ENCODE measurements at places on chromosomes 13 and 19.

- H3K36me3 ChIP-seq = no peaks in the 10 kb centered on the region
- H3K27me3 ChIP-seq = no peaks in the 10 kb centered on the region
- DNase-seq = no peak
- no peak overlapping the region for H3K4me3 ChIP-seq
- no peak overlapping the region for H3K27ac ChIP-seq
Measured at GRCh38 chr13:66899955-66900354, 330.2 kb downstream of the PCDH9 start.

- H3K36me3 ChIP-seq = no peaks in the 10 kb centered on the region
- peaks cover 7% of the 10 kb centered on the region for H3K27me3 ChIP-seq
- no peak for DNase-seq
- no peaks in the 10 kb centered on the region for H3K4me1 ChIP-seq
- H3K27ac ChIP-seq = no peak overlapping the region
- no peak overlapping the region for H3K4me3 ChIP-seq
Measured at GRCh38 chr13:50189450-50189849, 174.2 kb downstream of the KCNRG start.

- peaks cover 13% of the 10 kb centered on the region for H3K4me1 ChIP-seq
- H3K36me3 ChIP-seq = peaks cover 37% of the 10 kb centered on the region
- no peaks in the 10 kb centered on the region for H3K27me3 ChIP-seq
- no peak for DNase-seq
- no peak overlapping the region for H3K27ac ChIP-seq
Measured at GRCh38 chr19:38702278-38702677, 42.0 kb downstream of the CAPN12 start.

GRCh38 chr13:96130818-96131340 is 41.0 kb downstream of the HS6ST3 start:
- no peaks in the 10 kb centered on the region for H3K4me1 ChIP-seq
- no peak overlapping the region for H3K27ac ChIP-seq
- H3K4me3 ChIP-seq = no peak overlapping the region

- H3K4me3 ChIP-seq = no peak overlapping the region
- H3K36me3 ChIP-seq = peaks cover 13% of the 10 kb centered on the region
- H3K27me3 ChIP-seq = no peaks in the 10 kb centered on the region
- H3K27ac ChIP-seq = no peak overlapping the region
- no peak for DNase-seq
Measured at GRCh38 chr13:114032126-114032799, 58.4 kb upstream of the C13orf46 start.

DNA sequence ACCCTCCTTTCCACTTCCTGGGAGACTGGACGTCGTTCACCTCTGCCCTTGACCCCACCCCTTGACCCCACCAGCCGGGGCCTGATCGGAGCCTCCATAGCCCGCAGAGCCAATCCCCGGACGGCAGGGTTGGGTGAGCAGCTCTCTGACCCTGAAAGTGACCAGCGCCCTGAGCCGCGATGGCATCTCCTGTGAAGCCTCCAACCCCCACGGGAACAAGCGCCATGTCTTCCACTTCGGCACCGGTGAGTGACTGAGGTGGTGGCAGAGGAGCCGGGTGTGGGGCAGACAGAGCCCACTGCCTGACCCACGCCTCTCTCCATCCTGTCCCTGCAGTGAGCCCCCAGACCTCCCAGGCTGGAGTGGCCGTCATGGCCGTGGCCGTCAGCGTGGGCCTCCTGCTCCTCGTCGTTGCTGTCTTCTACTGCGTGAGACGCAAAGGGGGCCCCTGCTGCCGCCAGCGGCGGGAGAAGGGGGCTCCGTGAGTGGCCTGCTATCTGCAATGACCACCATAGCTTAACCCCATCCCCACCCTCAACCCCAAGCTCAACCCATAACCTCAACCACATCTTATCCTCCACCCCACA is 10.4 kb downstream of the BCAM start:
- H3K36me3 ChIP-seq = no peaks in the 10 kb centered on the region
- H3K4me3 ChIP-seq = no peak overlapping the region
- H3K4me1 ChIP-seq = no peaks in the 10 kb centered on the region
- H3K27ac ChIP-seq = no peak overlapping the region

DNA sequence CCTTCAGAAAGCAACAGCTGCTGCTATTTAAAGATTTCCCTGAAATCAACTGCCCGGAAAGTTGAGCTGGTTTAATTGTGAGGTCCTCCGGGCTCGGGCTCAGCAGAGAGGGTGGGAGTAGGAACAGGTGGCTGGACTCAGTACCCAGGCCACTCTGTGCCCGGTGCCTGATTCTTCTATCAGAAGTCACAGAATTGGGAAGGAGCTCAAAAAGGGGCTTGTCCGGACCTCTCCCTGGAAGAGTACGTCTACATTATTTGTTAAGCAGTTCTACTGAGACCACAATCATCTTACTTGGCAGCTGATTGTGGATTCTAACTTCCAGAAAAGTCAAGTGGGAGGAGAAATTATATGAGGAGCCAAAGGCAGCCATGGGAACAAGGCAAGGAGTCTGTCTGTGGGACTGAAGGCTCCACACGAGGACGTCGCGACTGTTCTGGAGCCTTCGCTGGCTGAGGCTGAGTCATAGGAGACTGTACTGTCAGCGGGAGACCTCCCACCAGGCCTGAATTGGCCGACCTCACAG is 91.7 kb upstream of the ANKRD10 start:
- no peak overlapping the region for H3K27ac ChIP-seq
- H3K4me3 ChIP-seq = no peak overlapping the region
- no peak for DNase-seq
- H3K4me1 ChIP-seq = peaks cover 10% of the 10 kb centered on the region
